ENCODE measurements at places on chromosomes 5 and 9.

- DNase-seq: no peak
These were observed 141.8 kb downstream of the SLCO4C1 start for GRCh38 chr5:102154291-102154690.

GRCh38 chr5:81782811-81783210 lies 31.9 kb upstream of the SSBP2 start:
- peak; percentile 48 for DNase-seq

- DNase-seq: no peak
These were observed 7.7 kb upstream of the CKMT2 start for GRCh38 chr5:81225463-81225862.

- DNase-seq: no peak
These were observed 232.6 kb upstream of the ANKRD55 start for GRCh38 chr5:56465769-56466135.

GRCh38 chr5:134070725-134071613 lies 43.5 kb upstream of the TCF7 start:
- no peak for DNase-seq

DNA sequence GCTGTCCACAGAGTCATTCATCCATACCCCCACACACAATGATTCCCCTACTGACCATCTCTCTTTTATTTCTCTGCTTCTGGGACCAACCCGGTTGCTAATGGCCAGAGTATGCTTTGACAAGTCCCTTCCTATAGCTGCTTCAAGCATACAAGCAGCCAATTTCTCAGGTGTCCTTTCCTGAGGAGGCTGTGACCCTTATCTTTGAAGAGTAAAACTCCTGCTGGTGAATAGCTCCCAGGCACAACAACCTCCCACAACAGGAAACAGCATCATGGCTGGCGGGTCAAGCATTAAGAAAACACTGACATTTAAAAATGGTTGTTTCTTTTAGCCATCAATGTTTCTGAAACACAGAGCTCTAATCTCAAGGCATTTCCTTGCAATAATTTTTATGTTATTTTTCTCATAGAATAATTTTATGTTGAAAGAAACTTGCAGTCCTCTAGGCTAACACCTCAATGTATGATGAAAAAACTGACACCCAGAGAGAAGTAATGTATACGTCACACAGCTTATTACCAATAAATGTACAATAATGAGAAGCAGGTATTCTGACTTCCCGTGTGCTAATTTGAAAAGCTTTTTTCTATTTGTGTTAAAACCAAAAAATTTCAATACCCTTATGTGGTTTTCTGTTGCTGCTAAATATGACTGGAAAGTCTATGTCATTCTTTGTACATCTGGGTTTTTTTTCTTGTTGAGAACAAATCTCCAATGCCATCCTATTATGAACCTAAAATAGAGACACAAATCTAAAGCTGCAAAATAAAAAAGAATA lies 7.5 kb upstream of the PAM start:
- no peak for DNase-seq

DNA sequence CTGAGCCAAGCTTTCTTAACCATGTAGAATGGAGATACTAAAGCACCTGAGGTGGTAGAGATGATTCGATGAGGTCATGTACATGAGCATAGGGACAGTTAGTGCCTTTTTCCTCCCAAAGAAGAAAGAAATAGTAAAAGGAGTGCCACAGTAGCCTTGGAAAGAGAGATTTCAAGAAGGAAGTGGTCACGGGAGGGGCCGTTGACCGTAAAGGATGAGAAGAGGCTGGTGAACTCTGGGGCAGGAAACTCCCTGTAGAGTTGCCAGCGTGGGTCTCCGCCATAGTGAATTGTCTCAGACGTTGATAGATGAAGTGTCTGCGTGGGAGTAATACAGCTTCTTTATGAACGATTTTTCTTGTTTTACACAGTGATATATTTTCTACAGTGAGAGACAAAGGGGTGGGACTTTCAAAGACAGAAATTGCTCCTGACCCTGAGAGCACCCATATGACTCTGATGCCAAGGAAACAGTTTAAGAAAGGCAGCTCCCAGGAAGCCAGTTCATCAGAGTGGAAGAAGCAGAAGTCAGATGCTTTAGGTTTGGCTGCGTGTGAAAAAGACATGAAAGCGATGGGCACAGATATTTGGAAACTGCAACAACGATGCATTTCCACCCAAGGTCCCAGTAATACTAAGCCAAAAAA lies 41.3 kb downstream of the UGCG start:
- no peak for DNase-seq

GRCh38 chr9:121650217-121651007 lies 1.0 kb upstream of the DAB2IP start:
- DNase-seq: no peak

- peak; percentile 61 for DNase-seq
These were observed 13.3 kb downstream of the SLC25A46 start for GRCh38 chr5:110751902-110752762.

DNA sequence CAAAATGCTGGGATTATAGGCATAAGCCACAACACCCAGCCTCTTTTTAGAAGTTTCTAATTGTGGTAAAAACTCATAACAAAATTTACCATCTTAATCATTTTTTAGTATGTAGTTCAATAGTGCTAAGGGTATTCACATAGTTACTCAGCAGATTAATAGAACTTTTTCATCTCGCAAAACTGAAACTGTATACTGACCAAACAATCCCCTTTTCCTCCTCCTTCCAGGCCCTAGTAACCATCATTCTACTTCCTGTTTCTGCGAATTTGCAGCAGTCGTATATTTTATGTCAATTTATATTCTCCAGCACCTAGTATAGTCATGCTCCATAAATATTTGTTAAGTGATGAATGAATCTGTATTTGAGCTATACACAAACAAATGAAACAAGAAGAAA lies 86.3 kb upstream of the ERBIN start:
- DNase-seq: no peak

DNA sequence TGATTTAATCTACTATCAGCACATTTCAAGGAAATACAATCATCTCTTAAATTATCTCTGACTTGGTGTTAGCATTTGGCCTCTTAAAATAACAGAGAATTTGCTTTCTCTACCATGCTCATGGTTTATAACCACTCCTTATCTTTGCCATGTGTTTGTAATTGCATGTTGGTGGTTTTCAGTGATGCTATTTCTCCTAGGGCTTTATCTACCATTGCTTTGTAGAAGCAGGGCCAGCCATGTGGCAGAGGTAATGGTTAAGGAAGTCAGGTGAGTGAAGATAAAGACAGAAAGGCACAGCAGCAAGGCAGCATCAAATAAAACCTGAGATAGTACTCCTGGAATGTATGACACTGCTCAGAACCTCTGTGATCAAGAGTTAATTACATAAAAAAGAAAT lies 206.2 kb downstream of the FER start:
- DNase-seq: no peak

GRCh38 chr9:3235497-3235896 lies 290.3 kb downstream of the RFX3 start:
- DNase-seq: peak; percentile 32

DNA sequence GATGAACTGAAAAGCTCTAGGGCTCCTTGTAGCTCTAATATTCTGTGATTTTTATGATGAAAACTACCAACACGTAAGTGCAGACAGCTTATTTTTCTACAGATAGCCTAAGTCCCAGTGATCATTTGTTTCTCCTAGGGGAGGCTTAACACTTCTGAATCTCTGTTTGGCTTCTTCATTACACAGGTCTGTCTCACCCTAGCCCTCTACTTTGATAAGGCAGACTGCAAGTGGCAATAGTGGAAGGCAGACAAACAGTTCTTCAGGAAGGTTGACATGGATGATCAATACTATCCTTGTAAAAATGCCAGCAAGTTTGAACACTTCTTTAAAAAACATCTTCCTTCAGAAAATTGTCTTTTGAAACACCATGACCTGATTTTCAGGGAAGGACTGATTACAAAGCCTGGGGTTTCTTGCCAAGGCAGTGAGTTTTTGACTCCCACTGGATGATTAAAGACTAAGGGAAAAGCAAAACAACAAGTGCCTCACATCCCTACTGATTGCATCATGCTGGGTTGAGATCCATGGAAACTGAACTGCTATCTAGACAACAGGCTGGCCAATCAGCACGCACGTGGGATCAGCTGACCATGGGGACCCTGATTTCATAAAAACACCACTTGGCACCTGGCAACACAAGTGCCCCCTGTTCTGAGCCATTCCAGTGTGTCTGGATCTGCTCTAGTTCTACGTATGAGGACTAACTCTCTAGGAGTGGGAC lies 212.2 kb downstream of the SMARCA2 start:
- DNase-seq: peak; percentile 34

GRCh38 chr9:129006328-129007034 lies 21.6 kb downstream of the SH3GLB2 start:
- peak; percentile 75 for DNase-seq

DNA sequence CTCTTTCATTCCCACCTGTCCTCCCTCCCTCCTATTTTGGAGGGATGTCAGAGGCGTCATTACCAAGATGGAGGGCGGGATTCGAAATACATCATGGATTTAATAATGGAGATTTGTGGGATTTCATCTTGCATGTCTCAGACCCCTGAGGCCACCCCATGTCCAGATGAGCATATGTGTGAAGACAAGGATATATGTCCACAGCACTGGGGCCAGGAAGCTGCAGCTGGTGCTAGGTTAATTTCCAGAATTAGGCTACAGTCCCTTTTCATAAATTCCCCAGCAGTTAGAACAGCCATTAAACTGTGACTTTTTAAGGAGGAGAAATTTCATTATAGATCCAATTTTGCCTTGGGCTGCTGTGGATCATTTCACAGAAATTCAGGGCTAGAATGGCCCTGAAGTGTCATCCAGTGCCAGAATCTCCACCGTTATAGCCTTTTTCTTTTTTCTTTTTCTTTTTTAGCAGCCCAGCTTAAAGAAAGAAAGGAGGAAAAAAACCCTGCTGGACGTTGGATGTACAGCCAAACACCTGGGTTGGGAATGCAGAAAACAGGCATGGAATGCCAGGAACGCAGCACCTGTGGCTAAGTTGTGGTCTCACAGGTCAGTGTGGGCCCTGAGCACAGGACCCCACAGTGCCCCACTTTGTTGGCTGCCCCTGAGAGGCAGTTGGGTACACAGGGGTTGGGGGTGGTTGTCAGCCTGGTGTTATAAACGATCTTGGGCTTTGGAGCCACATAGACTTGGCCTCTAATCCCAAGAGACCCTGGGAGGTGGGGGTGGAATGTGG lies 50.2 kb upstream of the CXCL14 start:
- no peak for DNase-seq

GRCh38 chr5:16815432-16815831 lies 120.7 kb downstream of the MYO10 start:
- no peak for DNase-seq

- no peak for DNase-seq
These were observed 208.6 kb downstream of the CAAP1 start for GRCh38 chr9:26684029-26684428.

GRCh38 chr9:312596-313320 lies 98.1 kb downstream of the DOCK8 start:
- no peak for DNase-seq

DNA sequence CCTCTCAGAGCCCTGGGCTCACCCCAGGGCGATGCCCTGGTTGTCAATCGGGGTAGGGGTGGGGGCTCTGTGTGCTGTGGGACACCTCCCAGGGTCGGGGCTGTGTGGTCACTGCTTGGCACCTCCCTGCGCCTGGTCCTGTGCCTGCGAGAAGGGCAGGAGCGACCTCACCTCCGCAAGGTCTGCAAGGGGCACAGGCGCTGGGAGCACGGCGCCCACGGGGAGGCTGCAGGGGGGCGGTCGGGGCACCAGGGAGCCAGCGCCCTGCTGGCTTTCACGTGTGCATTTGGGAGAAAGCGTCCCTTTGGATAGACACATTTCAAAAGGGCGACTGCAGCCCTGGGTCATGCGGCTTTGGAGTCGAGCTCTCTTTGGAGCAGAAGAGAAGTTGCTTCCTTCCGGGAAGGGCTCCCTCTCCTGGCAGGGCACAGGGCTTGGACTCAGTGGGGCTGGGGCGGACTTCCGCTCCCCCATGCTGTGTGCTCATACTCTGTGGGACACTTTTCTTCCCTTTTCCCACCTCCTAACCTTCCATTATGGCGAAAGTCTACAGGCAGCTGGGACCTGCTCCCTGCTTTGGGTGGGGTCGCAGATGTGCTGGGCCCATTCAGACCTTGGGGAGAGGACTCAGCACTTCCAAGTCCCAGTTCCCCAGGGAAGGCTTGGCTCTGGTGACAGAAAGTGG lies 52.9 kb upstream of the SLC28A3 start:
- DNase-seq: no peak

DNA sequence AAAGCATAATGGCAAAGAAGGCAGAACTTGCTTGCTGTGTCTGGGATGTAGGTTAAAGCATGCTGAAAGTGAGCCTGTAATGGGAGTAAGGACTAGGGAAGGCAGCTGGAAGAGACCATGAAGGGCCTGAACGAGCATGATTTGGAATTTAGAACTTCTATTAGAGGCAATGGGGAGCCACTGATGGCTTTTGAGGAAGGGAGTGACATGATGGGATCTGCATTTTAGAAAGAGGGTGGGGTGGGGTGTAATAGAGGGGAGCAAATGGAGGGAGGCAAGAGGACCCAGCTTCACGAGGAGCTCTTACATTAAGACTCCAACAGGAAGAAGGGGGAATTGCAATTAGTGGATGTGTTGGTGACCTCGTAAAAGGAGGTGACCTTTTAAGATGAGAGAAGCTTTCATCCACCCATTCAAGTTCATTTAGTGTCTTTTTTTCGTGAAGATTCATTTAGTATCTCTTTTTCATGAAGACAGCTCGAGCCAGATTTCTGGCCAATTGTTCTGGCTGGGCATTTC lies 13.6 kb upstream of the GABRP start:
- no peak for DNase-seq

DNA sequence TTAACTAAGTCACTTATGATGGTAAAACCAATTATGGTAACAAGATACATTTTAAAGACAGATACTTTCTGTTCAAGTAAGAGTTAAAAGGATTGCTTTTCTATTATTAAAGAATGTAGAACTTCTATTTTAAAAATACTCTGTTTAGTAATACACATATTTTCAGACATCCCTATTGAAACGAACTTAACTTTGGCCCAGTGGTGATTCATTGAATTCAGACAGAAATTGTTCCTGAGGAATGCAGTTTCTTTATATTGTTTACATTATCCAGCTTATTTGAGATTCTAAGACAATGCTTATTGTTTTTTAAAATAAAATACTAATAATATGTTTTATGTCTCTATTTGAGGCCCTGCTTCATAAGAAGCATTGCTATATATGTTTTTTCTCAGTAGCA lies 816.4 kb downstream of the SEMA5A start:
- DNase-seq: peak; percentile 67

DNA sequence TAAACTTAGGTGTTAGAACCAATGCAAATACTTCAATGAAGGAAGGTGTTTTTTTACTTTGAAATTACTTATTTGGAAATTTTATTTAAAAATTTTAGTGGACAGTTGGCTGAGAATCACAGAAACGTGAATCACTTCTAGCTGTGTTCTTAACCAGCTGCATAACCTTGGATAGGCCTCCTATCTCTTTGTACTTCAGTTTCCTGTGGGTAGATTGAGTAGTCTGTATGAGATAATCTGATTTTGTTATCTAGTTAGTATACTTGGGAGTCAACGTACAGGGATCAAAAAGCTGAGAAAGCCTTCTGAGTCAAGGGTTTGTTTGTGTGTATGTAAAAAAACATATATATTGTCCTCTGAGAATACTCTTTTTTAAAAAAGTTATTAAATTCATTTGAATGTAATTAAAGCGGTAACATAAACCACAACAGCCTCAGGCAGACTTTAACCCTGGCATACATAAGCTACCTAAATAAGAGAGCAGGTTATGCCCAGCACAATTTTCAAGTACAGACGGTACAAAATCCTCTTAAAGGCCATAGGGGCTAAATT lies 38.1 kb upstream of the ZCCHC7 start:
- DNase-seq: no peak
